ENCODE measurements at places on chromosomes 7 and 10.

GRCh38 chr7:122014697-122015096, 129.4 kb downstream of the AASS start:
- no peak for DNase-seq

- DNase-seq = no peak
Observed at GRCh38 chr10:98431016-98431415, 15.7 kb downstream of the HPS1 start.

DNA sequence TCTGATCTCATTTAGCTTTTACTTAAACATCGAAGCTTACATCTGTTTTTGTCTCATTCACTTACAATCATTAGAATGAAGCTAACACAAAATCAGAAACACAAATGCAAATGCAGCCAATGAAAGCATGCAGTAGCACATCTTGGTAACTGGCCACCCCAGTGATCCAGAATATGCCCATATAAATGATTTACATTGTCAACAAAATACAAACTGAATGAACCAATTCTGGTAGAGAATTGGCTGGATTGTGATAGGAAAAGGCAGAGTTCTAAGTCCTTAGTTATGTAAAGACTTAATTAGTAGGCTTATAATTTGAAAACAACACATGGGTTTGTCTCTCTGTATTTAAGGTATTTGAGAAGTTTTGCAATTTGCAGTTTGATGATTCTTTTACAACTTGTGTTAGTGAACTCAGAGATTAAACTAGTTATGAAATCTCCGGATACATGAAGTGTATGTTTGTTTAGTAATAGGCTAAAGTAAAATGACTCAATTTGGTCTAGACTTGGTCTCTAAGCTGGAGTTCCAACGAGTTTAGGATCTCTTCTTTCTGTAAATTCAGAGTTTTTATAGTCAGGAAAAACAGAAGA, 21.2 kb downstream of the TECTB start:
- DNase-seq = no peak

- no peak for DNase-seq
Observed at GRCh38 chr7:24835643-24836042, 78.4 kb upstream of the GSDME start.

GRCh38 chr7:45580053-45580872, 6.1 kb downstream of the ADCY1 start:
- no peak for DNase-seq

DNA sequence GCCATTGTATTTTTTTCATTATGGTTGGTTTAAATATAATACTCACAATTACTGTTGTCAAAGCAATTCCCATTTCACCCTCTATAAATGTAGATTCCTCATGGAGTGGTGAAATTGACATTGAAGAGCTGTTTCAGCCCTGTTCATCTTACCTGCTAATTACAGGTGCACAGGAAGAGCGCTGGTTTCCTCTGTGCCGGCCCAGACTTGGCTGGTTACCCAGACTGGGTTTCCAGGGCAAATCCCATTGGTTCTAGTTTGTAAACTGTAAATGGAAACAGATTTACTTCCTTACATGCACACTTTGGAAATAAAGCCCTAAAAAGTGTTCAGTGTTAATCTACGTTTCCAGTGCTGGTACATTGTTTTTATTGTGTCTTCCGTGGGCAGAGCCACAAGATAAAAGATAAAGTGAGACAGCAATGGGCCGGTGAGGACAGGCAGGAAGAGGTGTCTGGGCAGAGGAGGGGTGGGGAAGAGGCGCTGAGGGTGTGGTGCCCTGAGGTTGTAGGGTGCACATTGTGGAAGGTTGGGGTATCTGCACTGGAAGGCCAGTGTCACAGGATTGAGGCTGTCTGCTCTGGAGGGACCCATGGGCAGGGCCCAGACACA, 71.6 kb upstream of the ZPBP start:
- no peak for DNase-seq

DNA sequence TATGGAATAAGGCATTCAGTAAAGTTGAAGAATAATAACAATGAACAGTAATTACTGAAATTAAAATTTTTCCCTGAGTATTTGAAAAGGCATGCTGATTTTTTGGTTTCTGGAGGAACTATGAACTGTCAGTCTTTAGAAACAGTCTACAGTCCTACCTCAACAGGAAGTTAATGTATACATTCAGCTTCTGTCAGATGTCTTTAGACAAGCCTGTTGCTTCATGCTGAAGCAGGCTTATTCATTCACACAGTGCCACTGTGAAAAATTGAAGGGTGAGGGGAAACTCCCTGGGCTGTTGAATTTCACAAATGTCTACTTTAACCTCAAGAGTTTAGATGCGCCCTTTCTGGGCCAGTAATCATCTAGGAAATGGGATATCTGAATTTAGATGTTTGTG, 3.5 kb downstream of the NRF1 start:
- DNase-seq = peak; percentile 20

- no peak for DNase-seq
Observed at GRCh38 chr10:84256510-84257342, 11.9 kb downstream of the RGR start.

GRCh38 chr10:29343607-29344038, 54.8 kb downstream of the LYZL1 start:
- DNase-seq = no peak

DNA sequence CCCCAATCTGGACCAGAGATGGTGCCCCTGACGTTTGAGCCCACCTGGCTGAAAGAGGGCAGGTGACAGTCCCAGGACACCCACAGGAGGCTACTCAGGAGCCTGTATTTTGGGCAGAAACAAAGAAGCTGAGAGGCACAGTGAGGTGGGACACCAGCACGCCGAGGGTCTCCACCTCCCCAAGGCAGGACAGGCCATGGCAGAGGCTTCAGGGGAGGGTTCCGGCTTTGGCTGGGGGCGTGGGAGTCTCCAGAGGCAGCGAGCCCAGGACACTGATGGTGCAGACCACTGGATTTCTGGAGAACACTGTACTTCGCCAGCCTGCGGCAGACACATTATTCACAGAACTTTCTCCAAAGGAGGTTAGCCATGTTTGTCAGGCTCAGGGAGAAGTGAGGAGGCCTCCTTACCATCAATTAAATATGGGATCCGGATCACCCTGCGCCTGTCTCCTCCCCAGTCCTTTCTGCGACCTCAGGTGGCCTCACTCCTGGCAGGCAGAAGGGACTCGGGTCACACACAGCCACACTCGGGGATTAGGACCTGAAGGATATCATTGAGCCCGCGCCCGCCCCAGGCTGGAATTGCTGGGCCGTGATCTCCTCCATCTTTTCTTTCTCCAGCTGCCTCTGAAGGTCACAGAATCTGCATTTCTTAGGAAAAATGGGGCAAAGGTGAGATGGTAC, 98.3 kb downstream of the MKI67 start:
- DNase-seq = no peak

Measured in RWPE1 (cell line).